ENCODE measurements at places on chromosomes 16 and 17. TPM values are rescaled to one million over a fixed set of nuclear protein-coding genes. Genes with fewer than 3 reads are reported as not detected.
A peak's percentile ranks its signal among the peaks of the same experiment; 100 is the strongest.

- peak; percentile 59 for DNase-seq
These were observed 53.9 kb upstream of the CHMP6 start for GRCh38 chr17:80937462-80938381.

Gene PARD6A
- 2.4 TPM for total RNA-seq

DNA sequence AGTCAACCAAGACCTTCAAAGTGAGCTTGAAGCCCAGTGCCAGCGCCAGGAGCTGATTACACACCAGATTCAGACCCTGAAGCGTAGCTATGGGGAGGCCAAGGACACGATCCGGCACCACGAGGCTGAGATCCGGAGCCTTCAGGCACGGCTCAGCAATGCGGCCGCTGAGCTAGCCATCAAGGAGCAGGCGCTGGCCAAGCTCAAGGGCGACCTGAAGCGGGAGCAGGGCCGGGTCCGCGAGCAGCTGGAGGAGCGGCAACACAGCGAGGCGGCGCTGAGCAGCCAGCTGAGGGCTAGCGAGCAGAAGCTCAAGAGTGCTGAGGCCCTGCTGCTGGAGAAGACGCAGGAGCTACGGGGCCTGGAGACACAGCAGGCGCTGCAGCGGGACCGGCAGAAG lies 42.0 kb downstream of the PLD6 start:
- peak; percentile 87 for DNase-seq

GRCh38 chr16:80468029-80468428 lies 72.8 kb upstream of the DYNLRB2 start:
- no peak for DNase-seq

- DNase-seq, result peak; percentile 96
These were observed 6.7 kb downstream of the BAHCC1 start for GRCh38 chr17:81401723-81402529.

- DNase-seq, result peak; percentile 94
These were observed 54.4 kb downstream of the PITPNC1 start for GRCh38 chr17:67431249-67432015.

DNA sequence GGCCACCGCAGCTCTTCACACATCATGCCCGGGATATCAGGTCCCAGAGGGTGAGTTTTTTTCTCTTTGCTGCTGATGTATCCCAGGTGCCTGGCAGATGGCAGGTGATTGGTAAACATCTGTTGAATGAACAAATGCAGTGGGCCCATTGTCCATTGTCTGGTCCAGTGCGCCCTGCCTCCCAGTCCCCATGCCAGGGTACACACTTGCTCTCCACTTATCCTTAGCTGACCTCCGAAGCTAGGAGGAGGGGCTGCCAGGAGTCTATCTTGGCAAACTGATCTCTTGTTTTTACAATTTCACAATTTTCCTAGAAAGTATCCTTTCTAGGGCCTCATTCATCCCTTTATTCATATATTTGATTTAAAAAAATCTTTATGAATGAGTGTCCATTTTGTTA lies 196.0 kb downstream of the RAB11FIP4 start:
- DNase-seq, result no peak

Gene CDH3
- 0.36 TPM for total RNA-seq

DNA sequence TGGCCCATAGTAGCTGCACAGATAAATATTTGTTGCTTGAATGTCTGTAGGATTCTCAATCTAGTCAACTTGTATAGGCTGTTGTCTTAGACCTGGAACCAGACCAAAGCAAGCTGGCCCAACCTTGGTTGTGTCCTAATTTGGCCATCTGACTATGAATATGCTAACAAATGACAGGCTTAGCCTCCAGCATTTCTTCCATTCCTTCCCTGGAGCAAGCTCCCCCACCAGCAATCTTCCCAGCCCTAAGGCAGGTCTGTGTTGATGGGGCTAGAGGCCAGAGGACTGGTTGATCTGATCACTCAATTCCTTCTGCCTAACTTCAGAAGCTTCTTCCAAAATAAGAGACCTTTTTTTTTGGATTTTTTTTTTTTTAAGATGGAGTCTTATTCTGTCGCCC lies 9.4 kb upstream of the PHOSPHO1 start:
- no peak for DNase-seq

Gene FZD2
- 15.9 TPM for total RNA-seq

- DNase-seq, result peak; percentile 32
These were observed 17.2 kb upstream of the TMEM92 start for GRCh38 chr17:50256826-50257618.

DNA sequence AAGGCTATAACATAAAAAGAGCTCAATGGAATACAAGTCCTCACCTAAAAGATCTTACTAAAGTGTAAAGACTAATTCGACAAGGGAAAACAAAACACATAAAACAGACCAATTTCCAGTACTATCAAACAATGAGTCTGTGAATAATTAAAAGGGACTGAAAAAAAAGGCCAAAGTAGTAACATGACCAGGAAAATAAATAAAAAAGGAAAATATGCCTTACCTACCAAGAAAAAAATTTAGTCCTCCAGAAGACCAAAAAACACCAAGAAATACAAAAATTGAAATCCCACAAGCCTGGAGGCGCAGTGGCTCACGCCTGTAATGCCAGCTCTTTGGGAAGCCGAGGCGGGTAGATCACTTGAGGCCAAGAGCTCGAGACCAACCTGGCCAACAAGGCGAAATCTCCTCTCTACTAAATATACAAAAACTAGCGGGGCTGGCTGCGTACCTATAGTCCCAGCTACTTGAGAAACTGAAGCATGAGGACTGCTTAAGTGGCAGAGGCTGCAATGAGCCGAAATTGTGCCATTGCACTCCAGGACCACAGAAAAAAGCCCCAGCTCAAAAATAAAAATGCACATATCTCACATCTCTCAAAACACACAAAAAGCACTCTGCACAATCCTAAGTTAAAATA lies 60.8 kb downstream of the TEX14 start:
- peak; percentile 63 for DNase-seq

DNA sequence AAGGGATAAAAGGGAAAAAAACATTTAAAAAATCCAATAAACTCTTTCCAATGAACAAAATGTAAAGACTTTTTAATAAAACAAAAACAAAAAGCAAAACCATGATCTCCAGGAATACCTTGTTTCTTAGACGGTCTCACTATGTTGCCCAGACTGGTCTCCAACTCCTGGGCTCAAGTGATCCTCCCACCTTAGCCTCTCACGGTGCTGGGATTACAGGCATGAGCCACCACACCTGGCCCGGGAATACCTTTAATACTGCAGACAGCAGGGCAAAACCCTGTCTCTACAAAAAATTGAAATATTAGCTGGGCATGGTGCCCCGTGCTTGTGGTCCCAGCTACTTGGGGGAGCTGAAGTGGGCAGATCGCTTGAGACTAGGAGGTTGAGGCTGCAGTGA lies 7.9 kb downstream of the RNF43 start:
- DNase-seq, result no peak

Gene SLFN14
- total RNA-seq, result under 0.01 TPM

GRCh38 chr17:17668775-17669579 lies 12.3 kb upstream of the RAI1 start:
- peak; percentile 82 for DNase-seq

Gene CHRNB1
- 5.3 TPM for total RNA-seq

DNA sequence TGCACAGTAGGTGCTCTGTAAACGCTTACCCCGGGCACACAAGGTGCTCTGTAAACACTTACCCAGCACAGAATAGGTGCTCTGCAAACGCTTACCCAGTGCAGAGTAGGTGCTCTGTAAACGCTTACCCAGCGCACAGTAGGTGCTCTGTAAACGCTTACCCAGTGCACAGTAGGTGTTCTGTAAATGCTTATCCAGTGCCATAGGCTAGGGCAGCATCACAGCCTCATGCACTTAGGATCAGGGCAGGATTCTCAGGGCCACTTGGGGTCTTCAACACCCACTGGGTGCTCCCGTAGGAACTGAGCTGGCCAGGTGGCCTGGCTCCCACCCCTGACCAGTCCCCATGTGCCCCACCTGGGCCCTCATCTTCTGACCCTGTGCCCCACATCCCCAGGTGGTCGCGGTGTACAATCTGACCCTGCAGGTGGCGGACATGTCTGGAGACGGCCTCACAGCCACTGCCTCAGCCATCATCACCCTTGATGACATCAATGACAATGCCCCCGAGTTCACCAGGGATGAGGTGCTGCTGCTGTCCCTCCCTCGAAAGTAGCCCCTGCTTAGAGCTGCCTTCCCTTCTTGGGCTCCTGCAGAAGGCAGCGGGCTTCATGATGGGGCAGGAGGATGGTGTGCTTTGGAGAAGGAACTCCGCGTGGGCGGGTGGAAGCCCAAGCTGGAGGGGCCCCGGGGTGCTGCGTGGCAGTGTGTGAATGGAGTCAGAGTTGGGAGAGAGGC lies 13.1 kb downstream of the SLC22A31 start:
- DNase-seq, result no peak

GRCh38 chr16:90046122-90046970 lies 27.1 kb upstream of the DBNDD1 start:
- DNase-seq, result peak; percentile 78

Gene SLC5A11
- not detected for total RNA-seq

- DNase-seq, result peak; percentile 100
These were observed at the start of gene SOX9 for GRCh38 chr17:72120642-72121163. Gene SOX9, plus strand, starts transcription at chr17:72121020. Its CDS starts 372 bp downstream, at chr17:72121392.

DNA sequence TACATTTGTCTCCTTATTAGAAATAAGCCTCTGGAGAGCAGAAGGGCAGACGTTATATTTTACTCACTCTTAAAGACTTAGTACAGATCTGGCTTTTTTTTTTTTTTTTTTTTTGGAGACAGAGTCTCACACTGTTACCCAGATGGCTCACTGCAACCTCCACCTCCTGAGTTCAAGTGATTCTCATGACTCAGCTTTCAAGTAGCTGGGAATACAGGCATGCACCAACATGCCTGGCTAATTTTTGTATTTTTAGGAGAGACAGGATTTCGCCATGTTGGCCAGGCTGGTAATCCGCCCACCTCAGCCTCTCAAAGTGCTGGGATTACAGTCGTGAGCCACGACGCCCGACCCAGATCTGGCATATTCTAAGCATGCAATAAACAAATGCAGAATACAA lies 36.4 kb upstream of the TMEM97 start:
- no peak for DNase-seq

Gene TMEM204
- 8.3 TPM for total RNA-seq

Gene CKLF
- total RNA-seq, result 48.9 TPM

Gene FA2H
- total RNA-seq, result not detected

Gene WWOX
- 23.9 TPM for total RNA-seq

Gene RSKR
- total RNA-seq, result 4.3 TPM

GRCh38 chr17:16425698-16426659 lies 10.6 kb downstream of the TRPV2 start:
- DNase-seq, result peak; percentile 30

Gene KRTAP9-2
- total RNA-seq, result not detected

GRCh38 chr16:49556606-49557446 lies 183.2 kb downstream of the C16orf78 start:
- DNase-seq, result peak; percentile 87

- no peak for DNase-seq
These were observed 70.3 kb upstream of the LGALS9 start for GRCh38 chr17:27560668-27561067.

Gene TNFRSF17
- not detected for total RNA-seq

Gene MLKL
- 5.1 TPM for total RNA-seq

- peak; percentile 58 for DNase-seq
These were observed 2.0 kb upstream of the SYNGR2 start for GRCh38 chr17:78166416-78166815.

- peak; percentile 74 for DNase-seq
These were observed 150.3 kb downstream of the IRX3 start for GRCh38 chr16:54136276-54136625.

Gene DNAH9
- total RNA-seq, result not detected

GRCh38 chr16:29674188-29674587 lies 4.8 kb upstream of the QPRT start:
- DNase-seq, result no peak

Data from osteoblast (primary cell).